Activated naive CD8-positive, alpha-beta T cell treated with anti-CD3 and anti-CD28 coated beads, Interleukin-2, amount 50 U/mL, for 16 hours (primary cell): ENCODE measurements at places on chromosomes 12 and 14.
A peak's percentile ranks its signal among the peaks of the same experiment; 100 is the strongest.

- DNase-seq: peak; percentile 19
Observed at GRCh38 chr12:122021822-122022392, at the start of gene BCL7A. Gene BCL7A, plus strand, starts transcription at chr12:122021884. Its CDS starts 208 bp downstream, at chr12:122022092.

DNA sequence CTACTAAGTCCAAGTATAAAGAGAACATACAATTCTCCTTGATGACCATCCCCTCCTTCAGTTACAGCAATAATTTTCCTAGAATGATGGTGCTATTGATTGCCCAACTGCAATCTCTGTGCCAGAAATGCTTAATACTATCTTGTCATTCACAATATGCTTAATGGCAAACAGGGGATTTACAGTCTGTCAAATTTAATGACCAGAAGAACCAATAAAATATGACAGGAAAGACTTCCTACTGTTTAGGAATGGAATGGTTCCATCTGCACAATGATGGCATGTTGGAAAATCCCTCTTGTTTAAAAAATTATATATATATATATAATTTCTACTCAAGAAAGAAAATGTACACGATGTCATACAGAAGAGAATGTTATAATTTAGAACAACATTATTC lies 623.2 kb downstream of the CCER1 start:
- no peak for DNase-seq

DNA sequence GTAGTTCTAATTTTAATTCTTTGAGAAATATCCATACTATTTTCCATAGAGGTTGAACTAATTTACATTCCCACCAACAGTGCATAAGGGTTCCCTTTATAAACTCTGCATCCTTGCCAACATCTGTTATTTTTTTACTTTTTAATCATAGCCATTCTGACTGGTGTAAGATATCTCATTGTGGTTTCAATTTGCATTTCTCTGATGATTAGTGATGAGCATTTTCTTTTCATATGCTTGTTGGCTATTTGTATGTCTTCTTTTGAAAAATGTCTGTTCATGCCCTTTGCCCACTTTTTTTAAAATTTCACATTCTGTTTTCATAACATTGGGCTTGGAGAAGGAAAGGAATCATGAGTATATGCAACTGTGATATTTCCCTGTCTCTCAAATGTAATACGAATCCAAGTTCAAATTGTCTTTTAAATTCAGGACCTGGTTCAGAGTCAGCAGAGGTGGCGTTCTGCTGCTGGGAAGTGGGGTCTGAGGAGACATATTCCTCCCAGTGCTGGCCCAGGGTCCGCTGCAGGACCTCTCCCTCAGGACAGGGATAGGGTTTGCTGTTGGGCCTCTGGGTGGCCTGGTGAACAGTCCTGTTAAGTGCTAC lies 81.2 kb upstream of the ETV6 start:
- no peak for DNase-seq

DNA sequence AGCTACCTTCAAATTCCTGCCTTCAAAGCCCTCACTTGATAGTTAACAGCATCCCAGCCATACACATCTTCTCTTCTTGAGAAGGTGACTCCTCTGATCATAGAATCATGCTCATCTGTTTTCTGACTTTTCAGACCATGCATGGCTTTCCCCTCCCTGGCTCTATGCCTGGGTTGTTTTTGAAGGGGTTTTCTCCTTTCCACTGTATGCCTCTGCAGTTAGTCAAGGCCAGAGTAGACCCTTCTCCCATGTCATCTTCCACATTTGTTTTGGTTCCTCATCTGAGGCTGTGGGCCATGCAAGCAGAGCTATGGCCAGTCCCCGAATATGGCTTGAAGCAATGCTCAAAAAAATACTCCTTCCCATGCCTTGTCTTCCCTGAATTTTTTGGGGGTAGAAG lies 14.3 kb upstream of the MCRS1 start:
- no peak for DNase-seq

GRCh38 chr12:88866881-88867280 lies 286.6 kb upstream of the KITLG start:
- no peak for DNase-seq

- DNase-seq: no peak
Observed at GRCh38 chr14:32129124-32129523, 52.0 kb downstream of the ARHGAP5 start.

- no peak for DNase-seq
Observed at GRCh38 chr12:85253853-85254252, 26.2 kb upstream of the ALX1 start.

- DNase-seq: no peak
Observed at GRCh38 chr12:24743941-24744793, 204.7 kb downstream of the BCAT1 start.

- DNase-seq: no peak
Observed at GRCh38 chr14:50469982-50470381, 62.4 kb downstream of the MAP4K5 start.

- DNase-seq: no peak
Observed at GRCh38 chr14:100304825-100305323, 1.4 kb downstream of the SLC25A29 start.

DNA sequence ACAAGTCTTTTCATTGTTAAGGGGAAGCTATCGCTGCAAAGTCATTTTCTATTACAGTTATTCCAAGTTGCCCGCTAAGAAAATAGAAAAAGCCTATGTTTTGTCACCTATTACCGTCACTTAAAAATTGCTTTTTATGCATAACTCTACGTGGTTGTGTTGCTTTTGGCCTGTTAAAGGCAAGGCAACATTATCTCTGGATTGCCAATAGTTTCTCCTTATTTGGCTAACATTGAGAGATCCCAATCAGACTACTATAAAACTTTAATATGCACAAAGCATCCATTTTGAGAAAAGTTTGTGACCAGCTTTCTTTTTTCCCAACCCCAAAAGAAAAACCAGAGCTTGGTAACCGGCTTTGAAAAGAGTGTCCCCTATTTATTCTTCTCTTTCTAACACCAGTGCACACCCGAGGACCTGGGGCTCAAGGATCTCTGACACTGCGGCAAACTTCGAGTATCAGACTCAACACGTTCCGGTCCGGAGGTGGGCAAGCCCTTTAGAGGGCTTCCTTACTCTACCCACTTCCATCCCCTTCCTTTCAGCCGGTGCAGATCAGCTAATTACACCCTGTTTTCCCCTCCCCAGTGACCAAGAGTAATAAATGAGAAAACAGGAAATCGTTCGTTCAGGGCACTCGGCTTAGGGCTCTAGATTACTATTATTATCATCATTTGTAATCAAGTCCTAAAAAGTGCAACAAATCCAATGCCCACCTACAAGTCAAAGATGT lies 1.2 kb downstream of the PPP1R12A start:
- no peak for DNase-seq

DNA sequence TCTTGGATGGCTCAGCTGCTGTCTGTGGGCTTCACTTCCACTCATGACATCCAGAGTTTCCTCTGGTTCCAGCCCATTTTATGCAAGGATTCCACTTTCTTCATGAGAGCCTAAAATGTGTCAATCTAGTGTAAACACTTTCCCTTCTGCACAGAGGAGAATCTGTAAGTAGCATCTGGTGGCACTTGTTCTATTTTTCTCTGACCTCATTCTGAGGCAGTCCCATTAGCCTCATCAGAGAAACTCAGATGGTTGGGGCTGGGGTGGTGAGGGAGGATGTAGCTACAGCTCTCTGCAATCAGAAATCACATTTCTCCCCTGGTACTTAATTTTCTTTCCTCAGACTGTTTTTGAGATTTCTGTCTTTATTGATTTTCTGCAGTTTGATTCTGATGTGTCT lies 81.6 kb downstream of the PRMT8 start:
- no peak for DNase-seq

DNA sequence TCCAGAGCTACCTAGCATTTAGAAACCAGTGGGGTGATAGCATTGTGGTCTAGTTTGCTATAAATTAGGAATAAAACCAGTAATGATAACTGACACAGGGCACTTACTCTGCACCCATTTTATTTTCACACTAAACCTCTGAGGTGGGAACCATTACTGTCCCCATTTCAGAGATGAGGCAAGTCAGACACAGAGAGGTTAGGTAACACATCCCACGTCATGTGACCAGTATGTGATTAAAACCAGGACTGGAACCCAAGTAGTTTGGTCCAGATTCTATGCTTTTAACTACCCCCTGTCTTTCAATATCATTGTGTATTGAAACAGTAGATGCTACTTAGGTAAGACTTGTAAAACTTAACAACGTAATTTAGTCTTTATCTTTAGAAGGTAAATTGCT lies 110.2 kb downstream of the PLXNC1 start:
- no peak for DNase-seq

DNA sequence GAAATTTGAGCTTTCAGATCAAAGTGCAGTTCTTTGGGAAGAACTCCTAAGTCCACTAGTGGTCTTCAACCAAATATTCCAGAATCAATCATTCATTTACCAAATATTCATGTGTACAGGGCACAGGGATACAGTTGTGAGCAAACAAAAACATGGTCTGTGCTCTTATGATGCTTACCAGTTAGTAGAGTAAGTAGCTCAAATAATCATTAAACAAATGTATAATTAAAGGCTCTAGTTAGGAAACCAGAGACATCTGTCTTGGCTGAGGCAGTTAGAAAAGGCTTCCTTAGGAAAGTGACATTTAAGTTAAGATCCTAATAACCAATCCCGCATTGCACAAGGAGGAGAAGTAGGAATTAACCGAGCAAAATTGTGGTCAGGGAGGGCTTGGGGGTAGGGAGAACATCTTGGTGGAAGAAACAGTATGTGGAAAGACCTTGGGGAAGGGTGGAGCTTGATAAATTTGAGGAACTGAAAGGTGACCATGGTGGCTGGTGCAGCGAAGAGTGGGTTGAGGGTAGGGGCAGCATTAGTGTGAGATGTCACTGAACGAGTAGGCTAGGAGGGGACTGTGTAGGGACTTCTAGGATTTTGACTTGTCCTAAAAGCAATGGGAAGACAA lies 40.0 kb downstream of the PEBP1 start:
- DNase-seq: no peak

GRCh38 chr12:52147367-52147963 lies 44.3 kb downstream of the KRT80 start:
- no peak for DNase-seq

DNA sequence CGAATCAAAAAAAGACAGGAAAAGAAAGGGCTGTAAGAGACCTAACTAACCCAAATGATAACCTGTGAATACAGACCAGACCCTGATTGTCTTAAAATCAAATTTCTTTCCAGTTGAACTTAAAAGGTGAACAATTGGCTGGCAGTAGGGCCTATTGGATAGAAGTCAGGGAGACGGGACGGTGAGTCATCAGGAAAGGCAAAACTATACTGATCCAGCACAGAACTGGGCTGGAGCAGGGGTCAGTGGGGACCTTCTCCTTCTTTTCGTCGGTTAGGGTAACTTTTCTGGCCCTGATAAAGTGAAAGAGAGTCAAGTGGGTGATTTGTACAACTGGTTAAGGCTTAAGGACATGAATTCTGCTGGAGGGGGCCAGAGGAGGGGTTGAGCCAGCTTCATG lies 84.9 kb upstream of the OTX2 start:
- no peak for DNase-seq

GRCh38 chr12:71178162-71178561 lies 20.4 kb upstream of the TSPAN8 start:
- no peak for DNase-seq

DNA sequence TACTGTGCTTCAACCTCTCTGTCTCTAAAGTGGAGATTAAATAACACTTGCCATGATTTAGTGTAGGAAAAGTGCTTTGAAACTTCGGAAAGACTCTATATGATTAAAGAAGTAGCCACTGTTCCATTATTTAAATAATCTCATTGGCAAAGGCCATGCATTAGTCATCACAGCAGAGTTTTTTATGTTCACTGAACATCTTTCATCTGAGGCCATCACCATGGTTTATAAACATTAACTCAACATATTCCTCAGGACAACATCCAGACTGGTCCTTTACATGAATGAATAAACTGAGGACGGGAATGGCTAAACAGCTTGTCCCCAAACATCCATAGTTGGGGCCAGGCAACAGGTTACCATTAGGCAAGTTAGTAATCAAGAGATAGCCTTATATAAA lies 124.6 kb upstream of the FRMD6 start:
- no peak for DNase-seq

GRCh38 chr12:12017135-12017581 lies 53.6 kb upstream of the BCL2L14 start:
- no peak for DNase-seq

GRCh38 chr14:50997712-50998111 lies 53.4 kb upstream of the PYGL start:
- DNase-seq: no peak

DNA sequence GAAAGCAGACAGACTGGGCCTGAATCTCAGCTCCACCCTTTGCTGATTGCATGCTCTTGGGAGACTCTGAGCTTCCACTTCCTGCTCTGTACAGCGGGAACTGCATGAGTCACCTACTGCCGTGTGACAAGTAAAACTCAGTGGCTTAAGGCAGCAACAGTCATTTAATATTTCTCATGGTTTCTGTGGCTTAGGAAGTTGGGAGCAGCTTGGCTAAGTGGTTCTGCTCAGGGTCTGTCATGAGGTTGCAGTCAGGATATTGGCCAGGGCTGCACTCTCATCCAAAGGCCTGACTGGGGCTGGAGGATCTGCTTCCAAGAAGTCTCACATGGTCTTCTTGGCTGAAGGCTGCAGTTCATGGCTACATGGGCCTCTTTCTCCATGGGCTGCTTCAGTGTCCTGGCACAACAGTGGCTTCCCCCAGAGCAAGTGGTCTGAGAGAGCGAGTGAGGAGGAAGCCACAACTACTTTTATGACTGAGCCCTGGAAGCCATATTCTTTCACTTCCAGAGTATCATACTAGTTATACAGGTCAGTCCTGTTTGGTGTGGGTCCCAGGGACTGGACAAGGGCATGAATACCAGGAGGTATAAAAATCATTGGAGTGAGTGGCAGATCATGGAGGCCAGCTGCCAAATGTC lies 49.7 kb downstream of the FAM222A start:
- no peak for DNase-seq

- no peak for DNase-seq
Observed at GRCh38 chr12:60052483-60052882, 456.7 kb downstream of the SLC16A7 start.

DNA sequence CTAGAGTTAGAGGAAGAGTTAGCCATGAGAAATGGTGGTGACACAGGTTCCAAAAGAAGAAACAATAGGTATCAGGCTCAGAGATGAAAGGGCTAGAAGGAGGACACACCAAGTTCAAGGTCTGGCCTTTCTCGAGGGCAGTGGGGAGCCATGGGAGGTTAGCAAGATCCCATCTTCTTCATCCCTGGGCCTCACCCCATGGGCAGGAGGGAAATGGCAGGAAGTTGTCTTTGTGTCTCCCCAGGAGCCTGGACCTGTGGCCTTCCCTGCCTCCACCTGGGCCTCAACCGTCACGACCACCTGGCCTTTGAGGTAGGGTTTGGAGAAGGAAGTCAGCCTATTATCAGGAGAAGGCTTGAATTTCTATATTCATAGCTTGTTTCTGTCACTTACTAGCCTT lies 5.8 kb upstream of the AQP2 start:
- no peak for DNase-seq
